ENCODE measurements at places on chromosomes 2 and 18.

DNA sequence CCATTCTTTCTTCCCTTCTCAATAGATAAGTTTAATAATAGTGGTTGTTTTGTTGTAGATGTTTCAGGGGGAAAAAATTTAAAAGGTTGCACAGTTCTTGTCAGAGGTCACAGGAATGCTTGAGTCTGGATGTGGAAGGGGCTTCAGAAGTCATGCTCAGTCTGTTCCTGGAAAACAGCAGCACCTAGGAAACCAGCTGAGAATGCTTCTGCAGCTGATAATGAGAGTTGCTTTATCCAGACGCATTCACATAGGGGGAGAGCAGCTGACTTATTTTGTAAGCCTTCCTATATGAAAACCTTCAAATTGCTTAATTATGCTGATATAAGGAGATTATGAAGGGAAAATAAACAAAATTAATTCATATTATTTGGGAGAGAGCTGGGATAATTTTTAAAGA, 235.5 kb downstream of the GULP1 start:
- DNase-seq: no peak

- DNase-seq: no peak
Measured at GRCh38 chr2:73716543-73717250, 20.4 kb downstream of the TPRKB start.

DNA sequence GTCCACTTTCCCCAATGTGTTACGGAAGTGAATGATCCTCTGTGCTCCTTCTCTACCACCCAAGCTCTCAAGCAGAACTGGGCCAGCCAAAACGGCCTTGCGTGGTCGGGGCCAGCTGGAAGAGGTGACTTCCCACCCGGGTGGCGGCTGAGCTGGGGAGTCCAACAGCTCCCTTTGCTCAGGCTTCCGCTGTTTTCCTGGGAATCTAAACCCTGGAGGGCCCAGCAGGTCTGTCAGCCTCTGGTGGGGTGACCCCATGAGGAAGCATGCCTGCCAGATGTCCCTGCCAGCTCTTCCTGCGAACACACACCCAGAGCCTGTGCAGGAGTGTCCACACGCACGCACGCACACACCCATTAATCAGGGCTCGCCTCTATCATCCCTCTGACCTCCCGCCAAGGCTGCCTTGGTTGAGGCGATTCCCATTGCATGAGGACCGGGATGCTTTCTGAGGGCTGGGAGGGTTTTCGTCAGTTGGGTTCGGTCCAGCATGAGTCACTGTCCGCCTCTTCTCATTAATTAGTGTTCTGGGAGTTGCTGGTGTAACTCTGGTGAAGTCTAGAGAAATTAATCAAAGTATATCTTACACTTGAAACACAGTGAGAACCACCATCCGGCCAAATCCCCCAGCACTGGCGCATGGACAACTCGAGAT, 90.6 kb downstream of the TWIST2 start:
- DNase-seq: no peak

DNA sequence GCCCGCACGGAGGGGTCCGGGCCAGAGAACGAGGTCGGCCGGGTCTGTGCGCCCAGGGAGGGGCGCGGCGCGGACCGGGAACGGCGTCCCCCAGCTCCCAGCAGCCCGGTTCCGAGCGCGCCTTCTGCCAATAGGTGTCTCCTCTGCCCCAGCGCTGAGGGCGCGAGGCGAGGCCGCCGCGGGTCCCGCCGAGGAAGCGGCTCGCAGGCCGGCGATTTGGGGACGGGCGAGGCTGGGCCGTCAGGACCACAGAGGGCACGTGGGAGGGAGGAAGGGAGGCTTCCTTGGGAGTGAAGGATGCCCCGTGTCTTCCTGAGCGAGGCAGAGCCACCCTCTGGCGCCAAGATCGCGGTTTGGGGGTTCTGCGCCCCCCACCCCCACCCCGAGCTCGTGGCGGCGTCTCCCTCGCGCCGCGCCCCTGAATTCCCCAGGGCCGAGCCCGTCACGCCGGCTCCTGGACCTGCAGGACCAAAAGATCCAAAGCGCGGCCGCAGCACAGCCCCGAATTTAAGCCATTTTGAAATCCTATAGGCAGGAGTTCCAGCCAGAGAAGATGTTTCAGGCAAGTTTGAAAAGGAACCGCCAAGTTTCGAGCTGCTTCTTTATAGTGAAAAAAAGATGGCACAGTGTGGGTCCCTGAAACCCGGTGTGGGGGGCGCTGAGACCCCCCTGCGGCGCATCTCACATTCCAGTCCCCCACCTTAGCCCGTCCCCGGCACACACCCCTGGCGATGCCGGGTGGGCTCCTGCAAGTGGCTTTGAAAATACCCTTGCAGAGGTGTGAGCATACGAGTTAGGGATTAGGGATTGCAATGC, 909 bp downstream of the NFATC1 start:
- DNase-seq: no peak

DNA sequence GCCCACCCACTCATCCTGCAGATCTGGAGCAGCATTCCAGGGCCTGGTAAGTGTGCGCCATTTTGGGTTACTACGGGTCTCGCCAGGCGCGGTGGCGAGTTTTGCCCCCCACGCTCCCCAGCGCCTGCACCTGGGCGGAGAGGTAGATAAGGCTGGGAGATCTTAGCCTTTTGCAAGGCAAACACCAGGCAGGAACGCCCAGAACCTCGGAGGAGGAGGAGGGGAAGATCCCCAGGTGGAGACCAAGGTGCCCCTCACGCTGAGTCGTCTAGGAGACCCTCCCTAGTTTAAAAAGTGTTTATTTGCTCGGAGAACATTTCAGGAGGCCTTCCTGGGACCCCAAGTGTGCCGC, 365 bp upstream of the RAMP1 start:
- no peak for DNase-seq

DNA sequence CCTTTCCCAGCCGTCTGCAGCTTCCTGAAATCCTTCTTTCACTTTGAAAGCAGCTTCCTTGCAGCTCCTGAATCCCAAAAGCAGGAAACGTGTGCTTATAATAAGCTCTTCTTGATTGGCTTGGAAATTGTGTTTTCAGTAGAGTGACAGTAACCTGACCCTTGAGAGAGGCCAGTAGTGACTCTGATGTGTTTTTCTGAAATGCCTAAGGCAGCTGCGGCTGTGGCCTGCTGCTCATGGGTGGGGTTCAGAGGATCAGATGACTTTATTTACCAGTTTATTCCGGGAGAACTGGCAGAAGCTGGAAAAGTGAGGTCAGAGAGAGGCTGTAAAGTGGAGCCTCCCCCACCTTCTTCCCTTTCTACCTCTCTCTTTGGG, 31.9 kb upstream of the RPIA start:
- no peak for DNase-seq

- no peak for DNase-seq
Measured at GRCh38 chr2:191806396-191806795, 40.5 kb downstream of the CAVIN2 start.

GRCh38 chr2:237636578-237636977, 9.2 kb downstream of the LRRFIP1 start:
- DNase-seq: no peak

- no peak for DNase-seq
Measured at GRCh38 chr2:54691445-54692135, 31.9 kb upstream of the EML6 start.

GRCh38 chr2:67733517-67733916, 329.3 kb downstream of the C1D start:
- DNase-seq: no peak

DNA sequence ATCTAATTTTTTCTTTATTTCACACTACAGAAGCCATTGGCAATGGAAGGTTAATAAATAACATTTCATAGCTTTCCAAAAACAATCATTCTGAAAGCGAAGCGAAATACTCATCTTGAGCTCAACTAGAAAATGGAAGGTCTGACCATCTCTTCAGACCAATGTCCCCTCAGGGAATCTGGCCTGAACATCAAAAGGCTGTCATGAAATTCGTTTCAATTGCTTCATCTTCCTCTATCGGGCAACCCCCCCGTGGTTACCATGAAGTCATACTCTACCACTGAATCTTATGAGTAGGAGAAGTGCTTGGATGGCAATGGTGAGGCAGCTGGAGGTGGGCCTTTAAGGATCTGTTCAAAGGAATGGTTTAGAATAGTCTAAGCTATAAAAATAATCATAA, 22.9 kb upstream of the CYTIP start:
- peak; percentile 44 for DNase-seq

DNA sequence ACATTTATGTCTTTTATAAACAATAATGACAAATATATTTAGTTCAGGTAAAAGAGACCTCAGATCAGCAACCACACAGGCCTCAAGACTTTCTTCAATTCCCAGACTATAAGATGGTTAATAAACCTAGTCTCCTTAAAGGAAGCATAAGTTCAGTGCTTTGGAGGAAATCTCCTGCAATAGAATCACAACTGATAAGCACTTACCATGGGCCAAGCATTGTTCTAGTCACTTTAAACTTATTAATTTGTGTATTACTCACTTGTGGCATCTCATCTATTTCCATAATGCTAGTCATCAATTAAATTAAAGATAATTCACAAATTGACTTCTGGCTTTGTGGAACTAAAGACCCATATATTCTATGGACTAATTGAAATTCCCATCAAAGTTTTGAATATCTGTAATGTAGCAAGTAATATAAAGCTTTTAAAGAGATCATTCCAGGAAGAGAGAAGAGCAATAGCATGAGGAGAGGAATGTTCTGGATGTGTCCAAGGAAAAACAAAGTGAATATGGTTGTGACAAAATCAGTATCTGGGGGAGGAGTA, 42.2 kb downstream of the COL3A1 start:
- no peak for DNase-seq

GRCh38 chr2:156437272-156437930, 1.2 kb downstream of the GPD2 start:
- no peak for DNase-seq

DNA sequence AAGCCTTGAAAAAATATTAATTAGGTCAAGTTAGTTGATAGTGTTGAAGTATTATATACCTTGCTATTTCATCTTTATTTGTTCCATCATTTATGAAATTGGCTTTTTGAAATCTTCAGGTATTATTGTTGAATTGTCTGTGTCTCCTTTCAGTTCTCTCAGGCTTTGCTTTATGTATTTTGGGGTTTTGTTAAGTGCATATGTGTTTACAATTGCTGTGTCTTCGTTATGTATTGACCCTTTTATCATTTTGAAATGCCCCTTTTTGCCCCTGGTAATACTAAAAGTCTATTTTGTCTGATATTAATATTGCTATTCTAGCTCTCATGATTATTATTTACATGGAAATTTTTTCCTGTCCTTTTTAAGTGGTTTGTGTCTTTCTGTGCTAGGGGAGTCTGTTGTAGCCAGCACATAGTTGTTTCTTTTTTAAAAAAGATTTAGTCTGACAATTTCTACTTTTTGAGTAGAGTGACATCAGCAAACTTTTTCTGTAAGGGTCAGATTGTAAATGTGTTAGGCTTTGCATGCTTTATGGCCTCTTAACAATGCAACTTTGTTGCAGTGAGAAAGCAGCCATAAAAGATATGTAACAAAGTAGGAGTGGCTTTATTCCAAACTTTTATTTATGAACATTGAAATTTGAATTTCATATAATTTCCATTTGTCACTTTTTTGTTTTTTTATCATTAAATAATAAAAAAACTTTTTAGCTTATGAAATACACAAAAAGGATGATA, 19.9 kb downstream of the SOCS6 start:
- DNase-seq: no peak

GRCh38 chr2:217330647-217331046, 470.8 kb upstream of the TNP1 start:
- no peak for DNase-seq

GRCh38 chr2:233312874-233313273, 5.3 kb downstream of the SAG start:
- DNase-seq: no peak

DNA sequence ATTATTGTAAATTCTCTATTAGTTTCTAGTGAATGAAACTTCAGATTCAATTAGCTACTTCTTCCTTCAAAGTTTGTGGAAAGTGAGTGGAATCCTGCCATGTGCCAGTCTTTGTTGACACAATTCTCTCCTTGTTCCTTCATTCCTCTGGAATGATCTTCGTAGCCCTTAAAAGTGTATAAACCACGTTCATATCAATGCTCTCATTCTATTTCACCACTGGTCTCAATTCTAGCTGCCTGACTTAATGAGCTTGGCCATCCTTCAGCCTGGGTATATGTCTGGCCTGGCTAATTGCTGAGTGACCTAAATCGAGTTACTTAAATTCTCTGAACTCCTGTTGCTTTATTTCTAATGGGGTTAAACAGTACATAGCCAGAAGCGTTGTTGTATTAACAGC, 43.5 kb downstream of the INSIG2 start:
- DNase-seq: no peak

DNA sequence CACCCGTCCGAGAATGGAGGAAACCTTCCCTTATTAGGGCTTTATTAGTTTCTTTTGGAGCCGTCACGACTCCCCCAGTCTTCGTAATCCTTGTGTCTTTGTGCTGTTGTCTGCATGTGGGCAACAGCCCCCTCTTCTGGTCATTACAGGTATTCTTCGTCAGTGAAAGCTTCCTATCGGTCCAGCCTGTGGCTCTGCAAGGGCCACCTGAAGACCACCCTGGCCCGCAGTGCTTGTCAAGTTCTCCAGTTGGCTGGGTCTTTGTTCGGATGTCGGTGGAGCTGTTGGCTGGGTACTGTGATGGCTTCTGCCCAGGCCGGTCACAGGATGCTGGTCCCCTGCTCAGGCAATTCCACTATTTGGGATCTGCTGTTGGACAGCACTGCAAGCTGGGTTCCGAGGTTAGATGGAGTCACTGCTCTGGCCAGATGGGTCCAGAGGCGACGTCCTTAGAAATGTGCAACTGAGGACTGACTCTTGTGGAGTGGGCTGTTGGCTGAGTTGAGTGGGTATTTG, 19.2 kb downstream of the E2F6 start:
- peak; percentile 23 for DNase-seq

- peak; percentile 59 for DNase-seq
Measured at GRCh38 chr2:172427256-172427989, at the start of gene ITGA6. Gene ITGA6, plus strand, starts transcription at chr2:172427586.

DNA sequence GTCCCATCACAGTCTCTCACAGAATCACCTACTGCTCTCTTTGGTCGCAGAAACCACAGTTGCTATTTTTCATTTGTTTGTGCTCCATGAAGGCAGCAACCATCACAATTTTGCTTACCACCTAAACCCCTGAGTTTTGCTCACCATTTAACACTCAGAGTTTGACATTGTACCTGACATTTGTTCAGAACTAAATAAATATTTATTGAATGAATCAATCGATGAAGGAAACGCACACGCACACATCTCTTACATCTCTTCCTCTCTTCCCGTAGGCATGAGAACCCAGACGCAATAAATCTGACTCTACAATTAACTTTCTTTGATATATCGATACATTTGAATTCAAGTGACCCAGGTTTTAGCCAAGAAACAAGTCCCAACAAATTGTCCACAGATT, 105.5 kb upstream of the RNF152 start:
- DNase-seq: no peak

- DNase-seq: peak; percentile 4
Measured at GRCh38 chr2:96954011-96954846, 32.2 kb downstream of the FAM178B start.
